ENCODE measurements at places on chromosomes 7 and 10. TPM values are rescaled to one million over a fixed set of nuclear protein-coding genes. Genes with fewer than 3 reads are reported as not detected.
A peak's percentile ranks its signal among the peaks of the same experiment; 100 is the strongest.

DNA sequence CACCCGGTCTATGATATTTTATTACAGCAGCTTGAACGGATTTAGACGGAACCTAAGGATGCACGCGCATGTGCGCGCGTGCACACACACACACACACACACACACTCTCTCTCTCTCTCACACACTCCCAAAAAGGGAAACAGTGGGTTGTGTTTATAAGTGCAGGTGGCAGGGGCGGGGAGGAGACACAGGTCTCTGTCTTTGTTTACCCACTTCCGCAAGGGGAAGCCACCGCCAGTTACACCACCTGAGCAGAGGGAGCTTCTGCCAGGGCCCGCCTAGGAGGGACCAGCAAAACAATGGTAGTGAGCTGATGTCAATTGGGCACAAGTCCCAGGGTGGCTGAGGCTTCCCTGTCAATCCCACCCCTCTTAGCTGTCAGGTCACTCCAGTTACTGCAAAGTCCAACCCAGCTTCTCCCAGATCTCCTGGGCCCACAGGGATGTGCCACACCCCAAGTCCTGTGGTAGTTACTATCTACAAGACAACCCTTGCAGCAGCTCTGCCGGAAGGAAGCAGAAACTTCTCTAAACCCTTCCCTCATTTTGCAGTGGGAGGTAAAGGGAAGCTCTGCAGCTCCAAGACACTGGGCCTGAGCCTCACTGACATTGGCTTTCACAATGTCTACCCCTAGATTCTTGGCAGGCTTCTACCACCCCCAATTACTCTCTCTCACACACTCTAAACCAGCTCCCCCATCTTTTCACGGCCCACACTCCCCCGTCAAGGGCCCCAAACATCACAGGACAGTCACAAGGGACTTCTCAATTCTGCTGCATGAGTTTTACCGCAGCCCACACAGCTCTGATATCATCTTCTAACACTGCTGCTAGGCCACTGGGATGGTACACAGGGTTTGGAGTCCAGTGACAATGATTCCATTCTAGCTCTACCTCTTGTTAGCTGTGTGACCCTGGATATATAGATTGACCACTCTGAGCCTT, 17.6 kb downstream of the ANXA11 start:
- peaks cover 39% of the 10 kb centered on the region for H3K4me1 ChIP-seq

GRCh38 chr10:67506083-67506756, 189.8 kb downstream of the CTNNA3 start:
- no peaks in the 10 kb centered on the region for H3K27me3 ChIP-seq
- no peak for DNase-seq
- no peak overlapping the region for H3K27ac ChIP-seq
- no peak overlapping the region for H3K4me3 ChIP-seq

- no peaks in the 10 kb centered on the region for H3K36me3 ChIP-seq
- H3K4me1 ChIP-seq = peaks cover 98% of the 10 kb centered on the region
- H3K27ac ChIP-seq = peak overlapping the region; percentile 30
- no peak for DNase-seq
- no peaks in the 10 kb centered on the region for H3K27me3 ChIP-seq
Observed at GRCh38 chr7:24967696-24968095, 12.3 kb downstream of the OSBPL3 start.

GRCh38 chr10:79179164-79179956, 110.6 kb downstream of the ZMIZ1 start:
- no peak for DNase-seq
- no peak overlapping the region for H3K27ac ChIP-seq
- peaks cover 39% of the 10 kb centered on the region for H3K4me1 ChIP-seq
- no peak overlapping the region for H3K4me3 ChIP-seq

DNA sequence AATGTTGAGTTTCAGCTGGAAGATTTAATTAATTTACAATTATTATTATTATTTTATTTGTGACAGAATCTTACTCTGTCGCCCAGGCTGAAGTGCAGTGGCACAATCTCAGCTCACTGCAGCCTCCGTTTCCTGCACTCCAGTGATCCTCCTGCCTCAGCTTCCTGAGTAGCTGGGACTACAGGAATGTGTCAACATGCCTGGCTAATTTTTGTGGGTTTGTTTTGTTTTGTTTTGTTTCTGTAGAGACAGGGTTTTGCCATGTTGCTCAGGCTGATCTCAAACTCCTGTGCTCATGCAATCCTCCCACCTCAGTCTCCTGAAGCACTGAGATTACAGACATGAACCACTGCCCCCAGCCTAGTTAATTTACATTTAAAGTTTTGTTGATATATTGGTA, 93.8 kb upstream of the MEOX2 start:
- H3K4me3 ChIP-seq = no peak overlapping the region
- no peak for DNase-seq
- H3K27ac ChIP-seq = no peak overlapping the region
- no peaks in the 10 kb centered on the region for H3K36me3 ChIP-seq
- H3K4me1 ChIP-seq = no peaks in the 10 kb centered on the region

- H3K36me3 ChIP-seq = no peaks in the 10 kb centered on the region
- H3K4me3 ChIP-seq = no peak overlapping the region
- DNase-seq = no peak
- peak overlapping the region; percentile 72 for H3K27ac ChIP-seq
- H3K4me1 ChIP-seq = peaks cover 48% of the 10 kb centered on the region
- H3K27me3 ChIP-seq = no peaks in the 10 kb centered on the region
Observed at GRCh38 chr10:86023931-86024280, 342.7 kb downstream of the GRID1 start.

GRCh38 chr10:71526653-71527052, 129.9 kb downstream of the CDH23 start:
- DNase-seq = no peak
- H3K27ac ChIP-seq = no peak overlapping the region
- no peak overlapping the region for H3K4me3 ChIP-seq
- H3K36me3 ChIP-seq = no peaks in the 10 kb centered on the region
- H3K4me1 ChIP-seq = no peaks in the 10 kb centered on the region

- no peaks in the 10 kb centered on the region for H3K27me3 ChIP-seq
- no peak for DNase-seq
- no peak overlapping the region for H3K27ac ChIP-seq
- no peaks in the 10 kb centered on the region for H3K36me3 ChIP-seq
Observed at GRCh38 chr7:83782628-83783027, 133.7 kb upstream of the SEMA3E start.

GRCh38 chr7:123437447-123437995, 96.9 kb downstream of the IQUB start:
- no peak for DNase-seq
- H3K27ac ChIP-seq = no peak overlapping the region
- H3K27me3 ChIP-seq = no peaks in the 10 kb centered on the region
- no peak overlapping the region for H3K4me3 ChIP-seq

DNA sequence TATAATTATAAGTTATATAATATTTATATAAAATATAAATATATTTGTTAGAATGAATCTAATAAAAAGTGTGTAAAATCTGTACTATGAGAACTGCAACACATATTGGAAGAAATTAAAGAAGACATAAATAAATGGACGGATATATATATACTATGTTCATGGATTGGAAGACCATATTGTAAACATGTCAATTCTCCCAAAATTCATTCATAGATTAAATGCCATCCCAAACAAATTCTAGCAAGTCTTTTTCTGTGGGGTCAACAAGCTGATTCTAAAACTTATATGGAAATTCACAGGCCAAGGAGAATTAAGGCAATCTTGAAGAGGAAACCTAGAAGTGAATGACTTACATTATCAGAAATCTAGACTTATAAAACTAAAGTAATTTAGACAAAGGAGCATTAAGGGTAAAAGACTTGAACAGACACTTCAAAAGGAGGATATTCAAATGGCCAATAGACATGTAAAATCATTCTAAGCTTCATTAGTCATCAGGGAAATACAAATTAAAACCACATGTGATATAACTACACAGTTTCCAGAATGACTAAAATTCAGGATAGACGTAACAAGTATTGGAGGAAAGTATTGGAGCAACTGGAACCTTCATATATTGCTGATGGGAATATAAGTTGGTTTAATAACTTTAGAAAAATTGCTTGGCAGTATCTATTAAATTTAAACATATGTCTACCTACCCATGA, 225.9 kb downstream of the EMX2 start:
- no peaks in the 10 kb centered on the region for H3K27me3 ChIP-seq
- no peak overlapping the region for H3K4me3 ChIP-seq
- no peak overlapping the region for H3K27ac ChIP-seq
- H3K4me1 ChIP-seq = no peaks in the 10 kb centered on the region
- DNase-seq = no peak

GRCh38 chr7:44291066-44291732, 34.2 kb downstream of the CAMK2B start:
- no peaks in the 10 kb centered on the region for H3K27me3 ChIP-seq
- H3K4me1 ChIP-seq = no peaks in the 10 kb centered on the region
- H3K36me3 ChIP-seq = no peaks in the 10 kb centered on the region
- no peak overlapping the region for H3K4me3 ChIP-seq
- no peak overlapping the region for H3K27ac ChIP-seq

DNA sequence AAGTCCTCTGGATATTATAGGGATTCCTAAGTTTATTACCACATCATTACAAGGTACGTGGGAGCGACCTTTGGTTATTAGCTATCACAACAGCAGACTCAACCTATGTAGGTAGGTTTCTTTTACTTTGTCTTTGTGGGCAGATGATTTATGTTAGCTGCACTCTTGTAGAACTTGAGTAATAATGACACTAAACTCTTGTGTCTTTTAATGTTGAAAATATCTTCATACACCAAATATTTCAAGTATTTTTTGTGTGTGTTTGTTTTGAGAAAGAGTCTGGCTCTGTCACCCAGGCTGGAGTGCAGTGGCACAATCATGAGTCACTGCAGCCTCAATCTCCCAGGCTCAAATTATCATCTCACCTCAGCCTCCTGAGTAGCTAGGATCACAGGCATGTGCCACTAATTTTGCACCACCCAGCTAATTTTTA, 19.2 kb upstream of the SUPV3L1 start:
- DNase-seq = no peak
- H3K4me3 ChIP-seq = no peak overlapping the region
- H3K27ac ChIP-seq = no peak overlapping the region
- no peaks in the 10 kb centered on the region for H3K27me3 ChIP-seq

DNA sequence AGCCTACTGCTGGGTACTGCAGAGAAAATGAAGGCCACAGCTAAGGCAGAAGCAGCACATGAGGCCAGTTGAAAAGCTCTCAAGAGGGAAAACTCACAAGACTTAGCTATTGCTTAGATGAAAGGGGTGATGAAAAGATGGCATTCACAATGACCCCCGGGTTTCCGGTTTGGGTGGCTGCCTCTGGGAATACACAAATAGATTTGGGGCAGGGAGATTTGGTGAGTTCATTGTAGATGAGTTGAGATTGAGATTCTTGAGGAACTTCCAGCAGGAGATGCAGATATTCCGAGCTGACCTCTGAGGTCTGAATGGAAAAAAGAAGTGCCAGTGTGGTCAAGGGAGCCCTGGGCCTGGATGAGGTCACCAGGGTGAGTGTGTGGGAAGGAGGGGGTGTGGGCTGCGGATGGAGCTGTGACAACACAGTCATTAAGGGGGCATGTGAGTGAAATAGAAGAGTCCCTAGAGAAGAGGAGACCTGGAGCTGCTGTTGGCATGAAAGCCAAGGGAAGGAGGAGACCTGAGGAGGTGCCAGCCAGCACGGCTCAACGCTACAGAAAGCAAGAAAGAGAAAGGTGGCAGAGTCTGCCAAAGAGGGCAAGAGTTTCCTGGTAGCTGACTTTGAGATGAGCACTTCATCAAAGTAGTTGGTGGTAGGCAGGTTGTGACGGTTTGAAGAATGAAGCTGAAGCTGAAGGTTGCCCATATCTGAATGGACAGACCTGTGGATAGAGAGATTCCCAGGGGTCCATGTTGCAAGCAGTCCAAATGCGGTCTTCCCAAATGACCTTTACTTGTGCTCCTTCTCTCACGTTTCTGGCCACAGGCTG, 43.7 kb downstream of the HIF1AN start:
- no peak overlapping the region for H3K4me3 ChIP-seq
- no peak for DNase-seq
- H3K36me3 ChIP-seq = no peaks in the 10 kb centered on the region
- H3K27me3 ChIP-seq = no peaks in the 10 kb centered on the region

- DNase-seq = no peak
- no peaks in the 10 kb centered on the region for H3K36me3 ChIP-seq
- H3K4me3 ChIP-seq = no peak overlapping the region
- no peaks in the 10 kb centered on the region for H3K4me1 ChIP-seq
Observed at GRCh38 chr7:1403638-1404459, 55.4 kb downstream of the MICALL2 start.

DNA sequence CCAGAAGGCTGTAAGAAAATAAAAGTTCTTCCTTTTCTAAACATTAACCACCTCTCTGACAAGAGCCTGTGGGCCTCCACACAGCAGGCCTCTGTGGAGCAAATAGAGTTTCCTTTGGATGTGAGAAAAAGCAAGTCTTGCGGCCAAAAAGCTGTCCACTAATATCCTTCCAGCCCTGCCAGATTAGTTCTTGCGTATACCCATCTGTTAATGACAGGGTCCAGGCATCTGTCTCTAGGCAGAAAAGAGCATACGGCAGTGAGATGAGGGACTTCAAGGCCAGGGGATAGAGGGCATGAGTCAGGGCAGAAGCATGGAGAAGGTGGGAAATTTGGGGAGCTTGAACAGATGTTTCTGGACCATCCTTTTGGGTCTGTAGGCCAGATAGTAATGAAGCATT, 164.9 kb downstream of the NSUN6 start:
- H3K4me3 ChIP-seq = no peak overlapping the region
- no peak for DNase-seq
- H3K36me3 ChIP-seq = no peaks in the 10 kb centered on the region

DNA sequence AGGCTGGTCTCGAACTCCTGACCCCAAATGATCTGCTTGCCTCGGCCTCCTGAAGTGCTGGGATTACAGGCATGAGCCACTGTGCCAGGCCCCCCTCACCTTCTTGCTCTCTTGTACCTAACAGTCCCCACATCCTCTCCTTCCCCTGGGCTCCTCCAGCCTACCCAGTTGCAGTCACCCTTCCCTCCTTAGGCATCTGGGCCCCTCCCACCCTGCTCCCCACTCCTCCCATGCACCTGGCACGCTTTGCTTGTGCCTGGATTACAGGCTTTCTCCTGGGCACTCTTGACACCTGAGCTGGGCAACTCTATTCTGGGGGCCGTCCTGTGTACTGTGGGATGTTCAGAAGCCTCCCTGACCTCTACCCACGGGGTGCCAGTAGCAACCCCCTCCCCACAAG, 3.0 kb downstream of the CLDN15 start:
- no peak overlapping the region for H3K27ac ChIP-seq
- no peaks in the 10 kb centered on the region for H3K27me3 ChIP-seq
- no peak overlapping the region for H3K4me3 ChIP-seq
- no peak for DNase-seq
- H3K36me3 ChIP-seq = no peaks in the 10 kb centered on the region

- no peak overlapping the region for H3K27ac ChIP-seq
- H3K27me3 ChIP-seq = no peaks in the 10 kb centered on the region
- H3K4me1 ChIP-seq = no peaks in the 10 kb centered on the region
- no peak overlapping the region for H3K4me3 ChIP-seq
- no peak for DNase-seq
Observed at GRCh38 chr7:111091593-111092358, 849 bp downstream of the LRRN3 start.

Gene RADIL
- not detected for total RNA-seq

Gene TOMM7
- 170 TPM for total RNA-seq

Gene CYP2E1
- 0.61 TPM for total RNA-seq

Gene ANKRD61
- total RNA-seq = 0.22 TPM

Gene ARL4A
- total RNA-seq = not detected

Gene ASZ1
- not detected for total RNA-seq

Gene ZNF804B
- total RNA-seq = not detected

Gene ZNF862
- total RNA-seq = 9.2 TPM

Gene SH3PXD2A
- total RNA-seq = 0.22 TPM

Gene DNAH11
- total RNA-seq = not detected

Gene CLRN3
- total RNA-seq = not detected

Gene PKD1L1
- total RNA-seq = 2.8 TPM

Gene SLC26A5
- total RNA-seq = not detected
